ENCODE measurements at places on chromosomes 7 and 10. TPM values are rescaled to one million over a fixed set of nuclear protein-coding genes. Genes with fewer than 3 reads are reported as not detected.

The ATG9B gene
- total RNA-seq = not detected

GRCh38 chr7:133629701-133630100, 376.8 kb downstream of the EXOC4 start:
- ATAC-seq = no peak

DNA sequence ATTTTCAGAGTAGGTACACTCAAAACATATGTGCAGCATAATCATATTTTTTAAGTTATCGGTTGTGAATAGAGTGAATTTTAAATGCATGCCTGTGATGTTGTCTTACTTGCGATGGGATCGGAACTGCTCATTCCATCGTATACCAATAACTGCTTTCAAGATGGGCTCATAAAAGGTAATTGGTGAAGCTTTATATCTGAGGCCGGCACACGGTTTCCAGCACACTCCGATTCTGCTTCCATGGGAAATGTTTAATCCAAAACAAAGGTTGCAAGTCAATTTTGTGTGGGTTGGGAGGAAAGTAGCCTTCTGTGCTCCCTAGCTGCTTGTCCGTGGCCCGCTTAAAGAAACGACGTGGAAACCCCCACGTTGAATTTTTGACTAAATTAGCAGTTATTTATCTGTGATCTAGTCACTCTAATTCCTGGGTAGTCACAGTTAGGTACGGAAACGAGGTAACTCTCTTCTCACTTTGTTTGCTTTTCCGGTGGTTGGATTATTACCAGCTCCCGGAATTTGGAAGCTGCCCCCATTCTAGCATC, 10.1 kb upstream of the CELF2 start:
- ATAC-seq = no peak

GRCh38 chr7:147774461-147774860, 816.1 kb upstream of the C7orf33 start:
- no peak for ATAC-seq

The GPC2 gene
- total RNA-seq = 0.39 TPM

The GPR26 gene
- total RNA-seq = not detected

The TRIL gene
- 3.9 TPM for total RNA-seq

DNA sequence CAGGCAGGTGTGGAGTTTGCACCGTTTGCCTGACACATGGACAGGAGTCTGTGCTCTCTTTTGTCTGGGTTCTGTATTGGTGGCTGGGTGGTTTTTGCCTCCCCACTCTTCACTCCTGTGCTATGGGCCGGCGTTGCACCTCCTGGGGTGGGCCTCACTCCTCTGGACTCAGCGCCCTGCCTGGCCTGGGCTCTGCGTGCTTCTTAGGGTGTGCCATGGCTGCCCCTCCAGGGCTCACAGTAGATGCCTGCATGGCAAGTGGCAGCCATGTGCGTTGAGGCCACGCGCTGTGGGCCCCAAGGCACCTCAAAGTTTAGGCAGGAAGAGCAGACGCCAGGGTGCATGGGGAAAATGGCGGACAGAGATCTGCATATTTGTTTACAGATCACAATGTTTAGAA, 319.8 kb downstream of the ADARB2 start:
- no peak for ATAC-seq

The HOXA2 gene
- 5.4 TPM for total RNA-seq

The GRB10 gene
- total RNA-seq = 52.1 TPM

DNA sequence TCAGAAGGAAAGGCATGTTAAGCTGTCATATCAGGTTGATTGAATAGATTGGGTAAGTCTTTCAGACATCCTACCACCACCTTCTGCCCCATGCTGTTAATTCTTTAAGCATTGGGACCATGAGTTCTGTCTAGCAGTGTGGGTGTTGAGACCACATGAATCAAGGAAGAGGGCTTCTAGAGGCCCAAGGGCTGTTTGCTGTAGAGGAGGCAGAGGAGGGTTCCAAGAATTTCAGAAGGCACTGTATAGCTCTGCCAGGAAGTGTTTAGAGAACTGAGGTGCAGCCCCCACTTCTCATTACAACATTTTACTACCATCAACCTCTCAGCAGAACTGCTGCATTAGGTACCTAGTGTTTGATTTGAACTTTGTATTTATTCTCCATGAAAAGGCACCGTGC, 720.2 kb downstream of the AUTS2 start:
- ATAC-seq = no peak

The MRC1 gene
- 86.6 TPM for total RNA-seq

GRCh38 chr7:132180481-132180880, 395.8 kb downstream of the PLXNA4 start:
- ATAC-seq = no peak

- no peak for ATAC-seq
These were observed 137.7 kb downstream of the ETV1 start for GRCh38 chr7:13851736-13852135.

DNA sequence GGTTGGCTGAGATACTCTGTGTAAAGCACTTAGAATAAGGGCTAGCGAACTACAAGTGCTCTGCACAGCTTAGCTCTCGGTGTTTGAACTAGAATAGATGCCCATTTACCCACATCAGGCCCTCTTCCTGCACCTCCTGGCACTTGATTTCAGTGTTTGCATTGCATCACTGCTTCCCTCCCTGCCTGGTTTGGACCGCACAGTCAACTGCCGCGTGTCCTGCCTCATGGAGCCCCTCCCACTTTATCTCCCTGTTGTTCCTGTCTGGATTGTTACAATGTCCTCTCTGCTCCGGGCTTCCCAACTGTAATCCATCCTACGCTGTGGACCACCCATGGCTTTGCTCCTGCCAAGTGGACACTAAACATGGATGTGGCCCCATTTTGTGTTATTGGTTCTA, 2.3 kb downstream of the FAM107B start:
- no peak for ATAC-seq

- no peak for ATAC-seq
These were observed 207.2 kb downstream of the ZNF365 start for GRCh38 chr10:62581351-62581750.

The PAPOLB gene
- 0.13 TPM for total RNA-seq

GRCh38 chr10:63547628-63548360, 26.6 kb downstream of the REEP3 start:
- no peak for ATAC-seq

- ATAC-seq = no peak
These were observed 43.8 kb upstream of the BET1 start for GRCh38 chr7:94047956-94048355.

GRCh38 chr10:91759581-91759986, 38.6 kb upstream of the TNKS2 start:
- ATAC-seq = no peak

GRCh38 chr7:130904792-130905191, 170.8 kb upstream of the KLF14 start:
- no peak for ATAC-seq

DNA sequence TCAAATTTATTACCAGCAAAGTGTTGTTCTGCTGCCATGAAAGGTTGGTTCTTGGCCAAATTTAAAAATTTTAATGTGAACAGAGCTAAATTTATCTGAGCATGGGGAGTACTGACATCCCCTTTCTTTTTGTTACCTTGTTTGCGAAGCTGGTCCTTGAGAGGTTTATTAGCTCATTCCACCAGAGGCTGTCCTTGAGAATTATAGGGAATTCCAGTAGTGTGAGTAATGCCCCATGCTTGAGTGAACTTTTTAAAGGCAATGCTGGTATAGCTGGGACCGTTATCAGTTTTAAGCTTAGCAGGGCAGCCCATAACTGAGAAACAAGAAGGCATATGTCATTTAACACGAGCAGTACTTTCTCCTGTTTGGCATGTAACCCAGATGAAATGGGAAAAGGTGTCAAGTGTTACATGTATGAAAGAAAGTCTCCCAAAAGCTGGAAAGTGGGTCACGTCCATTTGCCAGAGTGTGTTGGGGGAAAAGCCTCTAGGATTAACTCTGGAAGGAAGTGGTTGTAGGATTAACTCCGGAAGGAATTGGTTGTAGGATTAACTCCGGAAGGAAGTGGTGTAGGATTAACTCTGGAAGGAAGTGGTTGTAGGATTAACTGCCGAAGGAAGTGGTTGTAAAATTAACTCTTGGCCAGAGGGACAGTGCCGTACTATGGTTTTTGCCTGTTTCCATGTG, 37.3 kb upstream of the AKR1C2 start:
- ATAC-seq = no peak

GRCh38 chr10:824946-825345, 106.6 kb downstream of the LARP4B start:
- ATAC-seq = no peak

DNA sequence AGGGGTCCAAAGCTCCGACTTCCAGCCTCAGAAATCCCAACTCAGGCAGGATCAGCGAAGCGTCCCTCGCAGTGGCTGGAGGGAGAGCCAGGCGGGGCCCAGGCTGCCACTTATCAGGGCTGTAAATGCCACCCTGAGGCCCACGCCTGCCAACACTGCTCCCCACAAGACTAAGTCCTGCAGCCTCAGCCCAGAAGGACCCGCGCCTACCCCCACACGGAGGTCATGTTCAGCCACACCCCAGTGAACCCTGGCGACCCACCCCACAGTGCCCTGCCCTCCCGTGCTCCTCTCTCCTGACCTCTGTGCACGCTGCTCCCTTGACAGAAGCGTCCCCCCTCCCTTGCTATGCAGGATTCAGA, 3.2 kb downstream of the PSMG3 start:
- ATAC-seq = no peak

The LRRD1 gene
- total RNA-seq = 0.13 TPM

- ATAC-seq = no peak
These were observed 131.3 kb downstream of the INHBA start for GRCh38 chr7:41571573-41571972.

DNA sequence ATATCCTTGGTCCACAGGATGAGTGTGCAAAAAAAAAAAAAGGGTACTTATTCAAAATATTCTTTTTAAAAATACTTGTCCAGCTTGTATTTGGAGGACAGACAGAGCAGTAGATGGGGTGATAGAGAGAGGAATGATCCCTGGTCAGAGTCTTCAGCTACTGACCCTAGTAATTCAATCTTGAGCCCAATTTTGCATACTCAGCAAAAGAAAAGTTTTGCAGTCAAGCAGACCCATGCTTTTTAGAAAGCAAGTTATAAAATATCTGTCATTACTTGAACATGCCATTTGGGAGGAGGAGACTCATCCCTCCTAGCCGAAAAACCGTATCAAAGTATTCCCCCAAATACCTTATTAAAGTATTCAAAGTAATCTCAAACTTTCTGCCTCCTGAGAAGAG, 585.0 kb downstream of the KCNMA1 start:
- no peak for ATAC-seq

DNA sequence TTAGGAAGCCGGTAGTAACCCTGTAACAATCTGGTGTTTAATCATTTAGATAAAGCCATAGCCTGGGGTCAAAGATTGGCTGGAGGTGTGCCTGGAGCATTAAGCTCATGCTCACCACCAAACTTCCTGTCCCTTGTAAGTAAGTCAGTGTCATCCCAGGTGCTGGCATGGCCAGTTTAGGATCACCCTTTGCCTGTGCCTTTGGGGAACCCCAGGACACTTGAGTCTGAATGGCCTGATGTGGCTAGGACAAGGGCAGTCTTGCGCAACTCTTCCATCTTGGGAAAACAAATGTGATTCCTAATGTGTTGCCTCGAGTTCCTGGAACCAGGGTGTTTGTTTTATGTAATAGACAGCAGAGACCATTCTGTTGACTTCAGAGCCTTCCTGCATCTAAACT, 154.8 kb downstream of the GRK5 start:
- ATAC-seq = peak; percentile 26

The ZNF394 gene
- total RNA-seq = 29.9 TPM

The TIMM23B gene
- 16.1 TPM for total RNA-seq

Data from gastroesophageal sphincter (tissue), 4 donors.